Stimulated activated CD4-positive, alpha-beta T cell treated with anti-CD3 and anti-CD28 coated beads, Interleukin-15, amount 100 ng/mL, for 48 hours (primary cell): ENCODE measurements at places on chromosomes 4 and X.

DNA sequence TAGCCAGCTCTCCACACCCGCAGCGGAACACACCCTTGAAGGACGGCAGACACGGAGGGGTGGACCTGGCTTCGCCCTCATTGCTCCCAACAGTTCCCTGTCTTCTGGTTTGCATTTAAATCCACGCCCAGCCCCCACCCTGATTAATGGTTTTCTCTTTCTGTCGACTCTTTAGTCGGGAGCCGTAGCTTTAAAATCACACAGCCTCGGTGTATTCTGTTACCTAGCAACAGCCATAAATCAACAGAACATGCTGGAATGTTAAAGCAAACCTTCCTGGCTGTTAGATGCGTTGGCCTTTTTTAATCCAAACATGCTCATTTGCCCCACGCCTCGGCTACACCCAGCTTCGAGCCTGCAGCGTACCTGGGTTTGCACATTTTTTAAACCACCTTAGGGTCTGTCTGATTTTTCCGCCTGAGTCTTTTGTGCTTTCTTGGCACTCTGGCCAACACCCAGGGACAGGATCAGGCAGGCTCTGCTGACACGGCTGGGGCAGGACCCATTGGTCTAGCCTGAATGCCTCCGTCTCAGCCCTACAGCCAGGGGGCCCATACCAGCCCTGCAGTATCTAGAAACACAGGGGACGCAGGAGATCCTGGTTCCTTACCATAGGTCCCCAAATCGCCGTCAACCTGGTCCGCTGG is 21.4 kb upstream of the PPP2R2C start:
- no peak for DNase-seq

GRCh38 chrX:17737986-17738713 is 857 bp downstream of the SCML1 start:
- no peak for DNase-seq

GRCh38 chr4:185323606-185324005 is 72.1 kb downstream of the LRP2BP start:
- DNase-seq: no peak

DNA sequence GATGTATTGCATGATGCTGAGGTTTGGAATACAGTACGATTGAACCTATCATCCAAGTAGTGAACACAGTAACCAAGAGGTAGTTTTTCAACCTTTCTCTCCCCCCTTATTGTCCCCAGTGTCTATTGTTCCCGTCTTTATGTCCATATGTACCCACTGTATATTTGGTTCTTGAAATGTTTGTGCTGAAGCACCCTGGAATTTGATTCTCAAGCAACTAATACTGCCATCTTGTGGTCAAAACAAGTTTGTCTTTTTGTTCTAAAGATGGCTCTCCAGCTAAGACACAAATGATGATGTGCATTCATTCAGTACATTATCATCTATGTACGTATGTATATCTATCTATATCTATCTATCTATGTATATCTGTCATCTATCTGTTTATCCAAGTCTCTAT is 33.5 kb upstream of the DCX start:
- no peak for DNase-seq

DNA sequence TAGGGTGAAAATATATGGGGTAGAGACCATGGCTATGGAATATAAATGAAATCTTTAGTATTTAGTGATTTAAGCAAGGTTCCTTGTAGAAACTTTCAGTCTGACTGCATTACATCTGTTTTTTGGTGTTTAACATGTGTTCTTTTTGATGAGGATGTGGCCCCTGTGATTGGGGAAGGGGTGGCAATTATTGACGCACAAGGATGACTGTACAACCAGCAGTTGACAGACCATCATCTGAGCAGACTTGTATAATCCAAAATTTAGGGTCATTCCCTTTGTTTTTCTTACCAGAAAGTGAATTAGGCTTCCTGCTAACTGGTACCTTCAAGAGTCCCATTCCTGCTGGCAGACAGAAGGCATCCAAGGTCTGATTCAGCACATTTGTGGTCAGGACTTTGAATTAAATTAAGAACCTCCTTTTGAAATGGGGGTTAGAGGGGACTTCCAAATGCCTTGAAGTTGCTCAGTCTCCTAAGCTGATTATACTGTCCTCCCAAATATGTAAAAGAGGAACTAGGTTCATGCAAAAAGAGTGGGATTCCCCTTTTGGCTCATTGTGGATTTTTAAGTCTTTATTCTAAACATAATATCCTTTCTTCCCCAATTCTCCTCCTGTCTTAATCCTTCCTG is 112.4 kb upstream of the CXCL13 start:
- DNase-seq: no peak

- DNase-seq: no peak
These were observed 17.0 kb downstream of the GPAT3 start for GRCh38 chr4:83552924-83553323.

GRCh38 chr4:102341201-102341600 is 4.1 kb downstream of the SLC39A8 start:
- DNase-seq: no peak
